ENCODE measurements at places on chromosomes 7 and 10.

GRCh38 chr7:12949060-12949931, 261.9 kb downstream of the ARL4A start:
- DNase-seq: no peak

- DNase-seq: no peak
Measured at GRCh38 chr10:102988404-102989314, 70.6 kb downstream of the CNNM2 start.

DNA sequence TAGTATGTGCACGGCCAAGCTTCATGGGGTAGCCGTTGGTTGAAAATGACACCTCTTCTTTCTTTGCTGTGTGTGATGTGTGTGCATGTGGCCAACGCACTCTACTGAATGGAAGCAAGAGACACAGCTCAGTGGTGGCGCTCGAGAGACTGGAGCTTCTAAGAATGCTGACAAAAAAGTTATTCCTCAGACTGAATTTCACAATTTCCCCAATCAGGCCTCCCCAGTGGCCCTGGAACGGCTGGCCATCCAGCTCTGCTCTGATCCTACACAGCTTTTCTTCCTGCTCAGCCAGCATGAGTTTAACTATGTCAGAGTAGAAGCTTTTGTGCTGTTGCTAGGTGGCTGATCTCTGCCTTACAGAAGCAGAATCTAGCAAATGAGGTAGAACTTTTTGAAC, 186.7 kb upstream of the PLXDC2 start:
- DNase-seq: no peak

- DNase-seq: no peak
Measured at GRCh38 chr10:52257692-52258075, 56.4 kb upstream of the DKK1 start.

DNA sequence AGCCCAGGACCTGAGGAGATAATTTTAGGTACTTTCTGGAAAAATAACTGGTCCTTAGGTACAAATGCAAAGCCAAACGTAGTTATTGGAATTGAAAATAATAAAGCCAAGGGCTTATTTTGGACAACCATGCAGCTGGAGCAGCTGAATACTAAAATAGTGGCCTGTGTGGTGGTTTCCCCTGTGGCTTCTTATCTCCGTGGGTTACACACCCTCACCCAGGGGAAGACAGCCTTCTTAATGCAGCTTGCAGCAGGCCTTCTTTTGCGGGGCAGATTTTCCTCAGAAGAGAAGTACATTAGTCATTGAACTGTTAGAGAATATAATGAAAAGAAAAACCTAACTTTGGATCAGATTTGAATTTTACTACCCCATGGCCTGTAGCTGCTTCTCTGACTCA, 133.5 kb downstream of the ST7 start:
- DNase-seq: no peak

- DNase-seq: no peak
Measured at GRCh38 chr10:120732067-120732466, 119.1 kb upstream of the WDR11 start.

DNA sequence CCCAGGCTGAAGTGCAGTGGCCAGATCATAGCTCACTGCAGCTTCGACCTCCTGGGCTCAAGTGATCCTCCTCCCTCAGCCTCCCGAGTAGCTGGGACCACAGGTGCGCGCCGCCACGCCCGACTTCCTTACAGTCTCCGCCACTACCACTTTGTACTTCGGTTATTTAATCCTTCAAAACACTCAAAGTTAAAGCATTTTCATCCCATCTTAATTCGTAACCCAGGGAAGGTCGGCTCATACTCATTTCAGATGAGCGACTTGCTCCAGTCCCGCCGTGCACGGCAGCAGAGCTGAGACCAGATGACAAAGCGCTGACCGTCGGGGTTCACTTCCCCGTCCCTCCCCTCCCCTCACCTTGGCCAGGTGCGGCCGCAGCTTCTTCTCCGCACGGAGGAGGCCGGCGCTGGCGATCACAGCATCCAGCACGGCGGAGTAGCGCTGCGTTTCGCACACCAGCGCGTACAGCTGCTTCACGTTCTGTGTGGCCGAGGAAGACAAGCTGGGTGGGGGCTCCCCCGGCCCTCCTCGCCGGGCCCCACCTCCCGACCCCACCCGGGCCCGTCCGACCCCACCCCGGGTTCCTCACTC, 457 bp downstream of the NSUN5 start:
- no peak for DNase-seq

DNA sequence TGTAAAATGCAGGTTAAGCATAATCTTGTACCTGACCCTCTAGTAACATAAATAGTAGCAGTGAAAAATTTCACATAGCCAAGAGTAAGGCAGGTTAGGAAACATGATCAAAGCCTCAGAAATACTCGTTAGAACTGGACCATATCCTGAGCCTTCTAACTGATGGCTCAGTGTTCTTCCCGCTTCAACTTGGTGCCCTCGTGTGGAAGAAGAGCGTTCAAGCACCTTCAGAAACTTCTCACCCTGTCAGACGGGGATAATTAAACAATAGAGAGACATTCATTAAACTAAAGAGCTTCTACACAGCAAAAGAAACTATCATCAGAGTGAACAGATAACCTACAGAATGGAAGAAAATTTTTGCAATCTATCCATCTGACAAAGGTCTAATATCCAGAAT, 124.5 kb downstream of the MYOF start:
- no peak for DNase-seq

GRCh38 chr7:67738958-67739357, 742.3 kb downstream of the TYW1 start:
- no peak for DNase-seq

GRCh38 chr7:143261901-143262300, 1.3 kb upstream of the GSTK1 start:
- no peak for DNase-seq

- no peak for DNase-seq
Measured at GRCh38 chr10:35225204-35225603, 98.6 kb downstream of the CREM start.

DNA sequence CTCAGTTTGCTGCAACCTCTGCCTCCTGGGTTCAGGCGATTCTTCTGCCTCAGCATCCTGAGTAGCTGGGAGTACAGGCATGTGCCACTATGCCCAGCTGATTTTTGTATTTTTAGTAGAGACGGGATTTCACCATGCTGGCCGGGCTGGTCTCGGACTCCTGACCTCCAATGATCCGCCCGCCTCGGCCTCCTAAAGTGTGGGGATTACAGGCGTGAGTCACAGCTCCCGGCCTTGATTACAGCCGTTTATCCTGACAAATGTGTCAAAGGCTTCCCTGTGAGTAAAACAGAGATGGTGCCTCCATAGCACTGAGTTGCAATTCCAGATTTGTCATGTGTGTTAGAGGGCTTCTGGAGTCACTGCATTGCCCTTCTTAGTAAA, 273.7 kb downstream of the CCDC3 start:
- no peak for DNase-seq

DNA sequence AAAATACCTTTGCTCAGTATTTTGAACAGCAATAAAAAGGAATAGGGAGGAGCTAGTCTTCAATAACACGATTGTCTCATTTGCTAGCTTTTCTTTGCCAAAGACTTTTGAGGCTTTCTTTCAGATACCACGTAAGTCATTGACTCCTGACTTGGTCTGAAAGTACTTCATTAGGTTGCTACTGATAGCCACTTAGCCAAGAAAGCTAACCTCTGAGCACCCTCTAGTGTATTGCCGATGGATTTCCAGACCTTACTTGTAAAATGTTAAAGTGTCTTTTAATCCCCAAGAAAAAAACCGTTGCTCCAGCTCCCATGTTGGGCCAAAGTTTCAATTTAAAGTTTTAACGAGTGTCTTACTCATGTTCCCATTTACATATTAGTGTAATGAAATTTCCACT, 63.4 kb upstream of the STRIP2 start:
- no peak for DNase-seq

GRCh38 chr10:101814466-101815071, 3.7 kb downstream of the OGA start:
- no peak for DNase-seq

DNA sequence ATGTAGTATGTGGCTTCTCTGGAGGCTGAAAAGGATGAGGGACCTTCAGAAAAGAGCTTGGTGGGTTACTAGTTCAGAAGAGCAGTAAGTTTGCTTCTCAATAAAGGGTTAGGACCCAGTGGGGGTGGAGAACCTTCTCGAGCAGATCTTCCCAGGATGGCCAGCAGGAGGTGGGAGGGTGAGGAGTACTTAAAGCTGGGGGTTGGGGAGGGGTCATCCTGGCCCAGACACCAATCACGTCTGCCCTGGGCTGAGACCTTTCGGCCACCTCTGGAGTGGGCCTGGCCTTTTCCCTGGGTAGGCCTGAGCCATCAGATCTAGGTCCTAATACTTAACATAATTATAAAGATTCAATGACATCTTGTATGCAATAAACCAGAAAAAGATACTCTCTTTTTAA, 149.0 kb upstream of the TCF7L2 start:
- no peak for DNase-seq

DNA sequence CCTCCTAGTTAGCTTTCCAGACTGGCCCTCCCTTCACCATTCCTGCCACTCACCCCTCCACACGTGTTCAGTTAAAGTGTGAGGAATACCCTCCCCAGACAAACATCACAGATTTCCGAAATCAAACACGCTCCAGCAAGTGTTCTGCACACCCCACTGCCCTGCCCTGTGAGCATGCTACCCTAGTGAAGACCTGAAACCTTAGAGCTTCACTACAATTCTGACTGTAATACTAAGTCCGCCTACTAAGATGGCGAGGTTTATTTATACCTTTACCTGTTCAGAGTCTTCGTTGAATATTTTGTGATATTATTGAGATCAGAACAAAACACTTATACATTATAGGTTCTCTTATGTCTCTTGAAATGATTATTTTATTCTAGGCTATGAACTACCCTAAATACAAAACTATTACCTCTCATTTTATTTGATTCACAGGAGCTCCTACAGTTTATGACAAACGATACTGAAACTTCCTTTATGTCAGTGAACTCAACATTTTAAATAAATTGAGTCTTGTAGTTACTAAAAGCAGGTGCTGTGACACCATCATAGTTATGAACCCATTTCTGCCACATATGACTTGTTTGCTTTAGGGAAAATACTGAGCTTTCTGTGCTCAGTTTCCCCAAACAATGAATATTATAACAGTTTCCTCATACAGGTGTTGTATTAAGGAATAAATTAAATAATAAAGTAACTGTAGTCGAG, 8.6 kb downstream of the SCIN start:
- no peak for DNase-seq

DNA sequence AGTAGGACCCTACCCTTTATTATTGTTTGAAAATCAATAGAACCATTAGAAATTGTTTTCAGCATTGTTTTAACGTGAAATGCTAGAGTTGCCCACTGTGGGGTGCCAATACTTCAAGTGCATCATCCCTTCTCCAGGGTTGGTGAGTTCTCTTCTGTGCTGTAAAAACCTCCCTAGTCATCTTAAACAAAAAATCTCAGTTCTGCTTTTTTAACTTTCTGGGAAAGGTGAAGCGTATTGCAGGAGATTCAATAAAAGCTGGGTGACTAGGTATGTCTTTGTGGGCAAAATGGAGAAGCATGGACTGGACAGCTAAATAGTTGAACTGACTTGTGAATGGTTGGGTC, 699.1 kb downstream of the SUGCT start:
- DNase-seq: no peak

DNA sequence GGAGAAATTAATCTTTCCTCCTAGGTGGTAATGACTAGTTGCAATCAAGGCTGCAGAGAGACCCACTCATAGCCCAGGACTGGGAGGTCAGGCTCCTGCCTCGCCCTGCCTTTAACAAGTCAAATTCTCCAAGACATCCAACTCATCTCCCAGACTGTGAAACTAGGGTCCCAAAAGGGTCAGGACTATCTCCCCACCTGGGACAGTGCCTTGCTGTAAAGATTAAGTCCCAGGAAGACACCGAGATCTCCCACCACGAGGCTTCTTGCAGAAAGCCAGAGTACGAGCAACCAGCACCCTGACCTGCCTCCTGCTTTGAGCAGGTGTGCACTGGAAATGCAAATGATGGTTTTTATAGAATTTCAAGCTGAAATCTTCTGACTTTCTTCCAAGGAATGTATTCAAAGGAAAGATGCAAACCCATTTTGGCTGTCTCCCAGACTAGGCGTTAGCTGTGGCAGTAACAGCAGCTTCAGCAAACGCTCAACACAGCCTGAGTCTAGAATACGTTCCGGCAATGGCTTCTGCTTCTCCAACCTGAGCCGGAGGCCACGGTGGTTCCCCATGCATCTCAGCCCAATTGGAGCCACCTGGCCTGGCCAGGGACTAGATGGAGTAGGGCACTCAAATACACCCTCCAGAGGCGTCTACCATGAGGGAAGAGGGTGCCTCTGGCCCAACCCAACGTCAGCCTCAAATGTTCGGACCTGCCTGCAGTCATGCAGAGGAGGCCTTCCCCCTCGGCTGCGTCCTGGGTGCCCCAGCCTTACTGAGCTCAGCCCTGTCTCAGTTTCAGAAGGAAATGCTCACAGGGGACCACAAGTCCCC, 170.4 kb downstream of the PRKAG2 start:
- no peak for DNase-seq

DNA sequence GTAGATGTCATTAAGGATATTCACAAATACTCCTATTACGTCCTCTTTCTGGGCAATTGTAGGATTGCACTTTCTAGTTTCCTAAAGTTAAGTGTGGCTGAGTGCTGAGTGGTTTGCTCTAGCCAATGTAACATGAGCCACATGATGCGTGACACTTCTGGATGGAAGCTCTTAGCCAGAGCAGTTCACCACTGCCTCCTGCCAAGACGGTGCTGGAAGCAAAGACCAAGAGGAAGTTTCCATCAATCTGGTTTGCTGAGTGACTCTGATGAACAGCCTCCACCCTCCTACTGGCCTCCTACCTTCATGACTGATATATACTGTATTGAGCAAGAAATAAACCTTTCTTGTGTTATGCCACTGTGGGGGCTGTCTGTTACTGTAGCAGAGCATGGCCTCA, 318.1 kb downstream of the KCNMA1 start:
- no peak for DNase-seq

- no peak for DNase-seq
Measured at GRCh38 chr10:116728526-116729096, 13.8 kb downstream of the HSPA12A start.

- no peak for DNase-seq
Measured at GRCh38 chr10:133420028-133420427, 4.4 kb downstream of the SPRN start.

- DNase-seq: no peak
Measured at GRCh38 chr10:100803492-100803891, 58.1 kb downstream of the PAX2 start.

- no peak for DNase-seq
Measured at GRCh38 chr10:121668314-121669027, 70.2 kb upstream of the FGFR2 start.

GRCh38 chr7:134452991-134453473, 5.9 kb downstream of the AKR1B1 start:
- DNase-seq: no peak

GRCh38 chr7:120273476-120273975, 551 bp downstream of the KCND2 start:
- no peak for DNase-seq

Measured in activated naive CD4-positive, alpha-beta T cell treated with anti-CD3 and anti-CD28 coated beads, Interleukin-2, amount 50 U/mL, for 72 hours (primary cell).